ENCODE measurements at places on chromosomes 1 and 21. TPM values are rescaled to one million over a fixed set of nuclear protein-coding genes. Genes with fewer than 3 reads are reported as not detected.

Gene SYCP1
- total RNA-seq = not detected

- no peak for DNase-seq
Measured at GRCh38 chr1:201011616-201012015, 11.9 kb downstream of the KIF21B start.

Gene APCS
- not detected for total RNA-seq

GRCh38 chr1:121516234-121516967, 331.6 kb downstream of the SRGAP2C start:
- no peak for DNase-seq

All from heart left ventricle (tissue), 16 donors.